ENCODE measurements at places on chromosomes 5 and 9.

- no peak for DNase-seq
Measured at GRCh38 chr5:90233476-90233875, 176.1 kb downstream of the CETN3 start.

- DNase-seq: no peak
Measured at GRCh38 chr5:63456279-63456678, 506.0 kb downstream of the HTR1A start.

GRCh38 chr5:143373076-143373475, 30.4 kb downstream of the NR3C1 start:
- DNase-seq: no peak

DNA sequence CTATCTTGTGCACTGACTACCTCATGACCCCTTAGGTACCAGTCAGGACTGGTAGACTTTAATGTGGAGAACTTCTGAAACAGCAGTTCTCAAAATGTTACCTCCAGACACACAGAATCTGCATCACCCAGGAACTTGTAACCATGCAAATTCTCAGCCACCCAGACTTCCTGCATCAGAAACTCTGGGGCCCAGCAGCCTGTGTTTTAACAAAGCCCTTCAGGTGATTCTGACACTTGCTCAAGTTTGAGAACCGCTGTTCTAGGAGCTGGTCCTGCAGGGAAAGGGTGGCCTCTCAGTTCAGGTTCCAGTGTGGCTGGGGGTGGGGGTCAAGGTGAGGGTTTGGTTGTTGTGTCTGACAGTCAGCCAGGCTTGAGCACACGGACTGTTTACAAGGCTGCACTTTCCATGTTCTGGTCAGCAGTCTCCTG, 28.4 kb downstream of the ZFP62 start:
- DNase-seq: no peak

DNA sequence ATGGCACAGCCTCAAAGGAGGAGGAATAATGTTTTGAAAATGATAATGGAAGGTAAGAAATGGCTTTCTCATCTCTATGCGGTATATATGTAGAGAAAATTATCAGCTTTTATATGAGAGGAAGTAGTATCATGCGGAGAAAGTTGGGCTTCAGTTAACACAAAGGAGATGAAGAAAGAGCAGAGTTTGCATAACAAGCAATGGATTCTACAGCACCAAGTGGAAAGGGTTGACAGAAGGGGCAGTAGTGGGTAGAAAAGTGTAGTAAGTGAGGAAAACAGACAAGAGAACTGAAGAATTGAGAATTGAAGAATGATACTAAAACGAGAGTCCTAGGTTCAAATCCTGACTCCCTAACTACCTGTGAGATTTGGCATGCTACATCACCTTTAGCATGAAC, 51.0 kb downstream of the GNG10 start:
- no peak for DNase-seq

- DNase-seq: no peak
Measured at GRCh38 chr9:79824265-79824664, 252.5 kb downstream of the TLE4 start.

DNA sequence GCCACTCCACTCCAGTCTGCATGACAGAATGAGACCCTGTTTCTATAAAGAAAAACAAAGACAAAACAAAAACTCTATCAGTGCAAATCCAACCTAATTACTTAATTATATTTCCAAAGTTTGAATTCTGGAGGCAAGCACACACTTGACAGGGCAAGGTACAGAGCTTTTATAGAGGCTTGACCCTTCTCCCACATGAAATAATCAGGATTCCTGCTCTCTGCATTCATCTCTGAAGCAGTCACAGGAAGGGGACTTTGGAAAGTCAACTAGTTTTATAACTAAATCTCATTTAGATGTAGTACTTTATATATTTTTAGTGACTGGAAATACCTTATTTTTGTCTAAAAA, 91.9 kb upstream of the CHD1 start:
- DNase-seq: no peak

- DNase-seq: no peak
Measured at GRCh38 chr5:58505502-58505901, 14.3 kb downstream of the GAPT start.

DNA sequence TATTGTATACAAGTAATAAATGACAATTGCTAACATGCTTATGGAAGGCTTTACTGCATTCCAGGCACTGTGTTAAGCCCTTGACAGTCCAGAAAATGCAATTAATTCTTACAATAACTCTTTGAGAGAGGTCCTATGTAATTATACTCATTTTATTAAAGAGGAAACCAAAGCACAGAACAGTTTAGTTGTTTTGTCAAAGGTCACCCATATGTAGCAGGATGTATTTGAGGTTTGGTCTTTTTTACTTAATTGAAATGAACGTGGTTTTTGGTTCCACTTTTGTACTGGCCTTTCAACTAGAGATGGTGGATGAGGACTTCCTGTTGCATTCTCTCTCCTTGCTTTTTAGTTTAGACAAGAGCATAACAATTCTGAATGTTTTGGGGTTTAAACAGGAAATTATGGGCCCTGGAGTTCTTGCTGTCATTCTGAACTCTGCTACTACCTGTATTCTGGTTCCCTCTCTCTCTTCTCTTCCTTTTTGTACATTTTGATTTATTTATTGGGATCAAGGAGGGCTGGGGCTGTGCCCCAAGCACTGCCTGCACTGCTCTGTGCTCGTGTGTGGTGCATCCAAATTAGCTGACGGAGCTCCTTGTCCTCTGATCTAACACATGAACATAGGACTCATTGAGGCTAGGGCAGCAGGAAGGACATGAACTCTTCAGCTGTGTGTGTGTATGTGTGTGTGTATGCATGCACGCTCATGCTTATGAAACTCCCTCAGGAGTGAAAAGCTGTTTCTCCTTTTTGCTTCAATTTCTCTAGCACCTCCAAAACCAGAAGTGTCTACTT, 47.4 kb downstream of the SLC28A3 start:
- no peak for DNase-seq

GRCh38 chr9:110502842-110503241, 76.7 kb downstream of the SVEP1 start:
- DNase-seq: no peak

- peak; percentile 35 for DNase-seq
Measured at GRCh38 chr5:103475629-103476240, 86.9 kb downstream of the NUDT12 start.
